ENCODE measurements at places on chromosomes 3 and 15.

- DNase-seq: peak; percentile 92
These were observed 1.5 kb upstream of the MYNN start for GRCh38 chr3:169771497-169772304.

DNA sequence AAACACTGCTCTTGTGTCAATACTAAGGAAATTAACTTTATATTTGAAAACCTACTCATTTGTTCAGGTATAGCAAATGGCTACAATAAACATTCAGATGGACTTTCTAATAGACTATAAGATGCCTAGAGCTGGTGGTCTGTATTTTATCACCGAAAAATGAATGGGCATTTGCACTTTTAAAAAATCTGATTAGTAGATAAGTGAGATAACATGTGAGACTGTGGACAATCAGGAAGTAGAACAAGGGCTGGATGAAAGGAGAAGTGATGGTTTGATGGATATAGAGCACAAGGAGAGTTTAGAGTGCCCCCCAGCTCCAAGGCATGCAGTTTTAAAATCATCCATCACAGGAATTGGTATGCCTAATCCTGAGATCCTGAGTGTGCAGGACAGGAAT lies 308.4 kb upstream of the RARB start:
- DNase-seq: no peak

DNA sequence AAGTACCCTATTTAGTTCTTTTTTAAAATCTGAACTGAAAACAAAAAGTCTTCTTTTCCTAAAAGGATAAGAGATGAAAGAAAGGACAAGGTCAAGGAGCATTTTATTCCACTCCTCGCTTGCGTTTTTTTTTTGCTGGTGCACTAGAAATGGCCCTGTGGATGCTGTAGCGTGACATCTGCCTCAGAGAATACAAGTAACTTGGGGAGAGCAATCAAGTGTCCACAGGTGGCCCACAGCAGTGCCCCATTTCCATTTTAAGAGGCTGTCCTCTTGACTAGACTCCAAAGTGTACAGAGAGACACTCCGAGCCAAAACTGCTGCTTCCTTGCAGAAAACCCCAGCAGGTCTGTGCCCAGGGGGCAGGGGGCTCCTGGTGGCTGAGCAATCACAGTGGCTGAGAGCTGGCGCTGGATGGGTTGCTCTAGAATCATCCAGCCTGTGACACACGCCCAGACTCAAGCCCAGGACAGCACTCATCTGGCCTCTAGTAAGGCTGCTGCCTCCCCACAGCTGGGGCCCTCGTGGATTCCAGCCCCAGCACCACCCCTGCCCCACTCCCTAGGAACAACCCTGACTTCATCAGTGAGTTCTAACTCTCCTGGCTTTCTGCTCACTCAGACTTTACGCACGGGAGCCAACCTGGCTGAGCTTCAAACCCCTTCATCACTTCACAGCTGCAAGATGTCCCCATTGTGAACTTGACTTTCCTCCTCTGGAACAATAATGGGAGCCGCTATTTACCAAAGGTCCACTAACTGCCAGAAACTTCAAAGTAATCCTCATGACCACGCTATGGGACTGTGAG lies 71.1 kb upstream of the SPATA12 start:
- no peak for DNase-seq

- DNase-seq: no peak
These were observed 1030.6 kb downstream of the MCTP2 start for GRCh38 chr15:95261968-95262367.

- DNase-seq: no peak
These were observed 333.7 kb downstream of the CTNNB1 start for GRCh38 chr3:41532976-41533375.

DNA sequence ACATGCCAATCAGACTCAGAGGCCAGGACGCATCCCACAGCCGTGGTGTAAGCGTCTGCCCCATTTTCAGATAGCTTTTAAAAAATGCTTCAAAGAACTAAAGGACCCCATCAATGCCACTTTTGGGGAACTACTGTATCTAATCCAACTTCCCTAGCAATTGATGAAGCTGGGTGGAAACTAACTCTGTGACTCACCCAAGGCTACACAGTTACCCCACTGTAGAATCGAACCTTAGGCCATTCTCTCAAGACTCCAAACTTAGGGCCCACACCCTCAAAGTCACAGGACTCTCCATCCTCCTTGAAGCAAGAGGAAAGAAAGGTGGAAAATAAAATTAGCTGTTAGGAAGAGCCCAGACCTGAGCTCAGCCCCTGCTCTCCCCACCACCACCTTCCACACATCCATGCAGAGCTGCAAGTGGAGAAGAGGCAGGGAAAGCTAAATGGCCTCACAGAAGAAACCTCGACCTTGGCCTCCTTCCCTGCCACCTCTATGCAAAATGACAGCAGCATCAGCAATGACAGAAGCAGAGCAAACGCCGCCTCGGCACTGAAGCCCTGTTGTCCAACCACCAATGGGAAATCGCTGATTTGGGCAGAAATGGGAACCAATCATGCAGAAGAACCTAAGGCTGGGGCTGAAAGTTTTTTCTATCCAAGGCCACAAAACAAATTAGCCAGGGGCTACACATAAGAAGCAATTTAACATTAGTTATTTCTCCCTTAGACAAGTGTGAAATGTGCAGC lies 22.2 kb downstream of the ANP32A start:
- DNase-seq: no peak

GRCh38 chr3:101816215-101817149 lies 32.8 kb upstream of the NFKBIZ start:
- DNase-seq: no peak

GRCh38 chr15:82621970-82622369 lies 25.2 kb downstream of the CPEB1 start:
- no peak for DNase-seq

DNA sequence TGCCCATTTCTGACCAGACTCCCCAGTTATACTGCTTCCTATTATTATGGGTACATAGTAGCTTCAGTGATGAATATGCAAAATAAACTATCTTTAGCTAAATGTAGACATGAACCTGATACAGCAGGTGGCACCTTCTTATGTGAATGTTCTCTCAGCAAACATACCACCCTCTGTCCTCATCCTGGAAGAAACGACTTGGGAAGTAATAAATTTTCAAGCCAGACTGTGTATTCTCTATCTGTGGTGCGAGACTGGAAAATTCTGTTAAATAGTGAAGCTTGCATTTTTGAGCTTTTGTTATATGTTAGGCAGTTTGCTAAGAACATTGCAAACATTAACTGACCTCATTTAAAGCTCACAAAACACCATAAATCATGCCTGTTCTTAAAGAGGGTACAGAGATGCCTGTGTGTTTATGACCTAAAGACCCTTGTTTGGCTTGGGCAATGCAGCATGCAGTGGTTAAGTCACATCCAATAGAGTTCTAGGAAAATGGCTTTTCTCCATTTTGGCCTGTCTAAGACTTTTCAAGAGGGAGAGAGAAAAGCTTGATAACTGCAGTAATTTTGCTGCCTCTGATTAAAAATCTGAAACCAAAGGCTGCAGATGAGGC lies 287.1 kb downstream of the NEK10 start:
- DNase-seq: no peak

GRCh38 chr3:196883361-196883760 lies 15.6 kb downstream of the SENP5 start:
- no peak for DNase-seq

DNA sequence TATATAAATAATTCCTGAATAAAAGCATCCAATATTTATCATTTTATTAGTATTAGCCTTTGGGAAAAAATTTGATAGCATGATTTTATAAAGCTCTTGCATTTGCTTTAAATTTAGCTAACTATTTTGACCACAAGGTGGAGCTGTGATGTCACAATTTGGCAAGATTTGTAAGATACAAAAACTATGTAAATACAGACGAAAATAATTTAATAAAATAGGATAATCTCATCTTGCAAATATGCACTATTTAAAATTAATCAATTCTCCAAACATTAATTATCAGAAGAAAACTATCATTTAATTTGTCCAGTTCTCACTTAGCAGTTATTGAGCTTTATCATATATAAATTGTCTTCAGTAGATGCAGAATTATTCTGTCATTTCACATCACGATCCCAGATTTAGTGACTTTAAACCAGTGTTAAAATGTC lies 95.4 kb downstream of the PLOD2 start:
- peak; percentile 17 for DNase-seq

GRCh38 chr3:10400050-10400748 lies 79.3 kb upstream of the SEC13 start:
- no peak for DNase-seq
